Calu3 (cell line): ENCODE measurements at places on chromosomes 4 and X. TPM values are rescaled to one million over a fixed set of nuclear protein-coding genes. Genes with fewer than 3 reads are reported as not detected.

The GLRB gene
- total RNA-seq, result 7.6 and 9.1 TPM in 2 replicates

The COL4A6 gene
- 0.15 and 0.31 TPM in 2 replicates for total RNA-seq

The GABRB1 gene
- total RNA-seq, result not detected in 2 replicates

The VGLL1 gene
- 92.2 and 121 TPM in 2 replicates for total RNA-seq

The PDLIM3 gene
- total RNA-seq, result 0.50 and 0.51 TPM in 2 replicates

The HTN3 gene
- total RNA-seq, result not detected in 2 replicates

The MAGEB10 gene
- total RNA-seq, result not detected in 2 replicates

The PGAM4 gene
- not detected in 2 replicates for total RNA-seq
